CD4-positive, alpha-beta T cell treated with Interleukin-2 at 100 ng/mL for 4 hours (primary cell): ENCODE measurements at places on chromosomes 4 and X.

- no peak for DNase-seq
Observed at GRCh38 chrX:54922547-54922946, 1.9 kb downstream of the TRO start.

GRCh38 chr4:55904576-55904975, 44.2 kb upstream of the CEP135 start:
- DNase-seq: no peak

GRCh38 chrX:9482837-9483236, 18.0 kb downstream of the TBL1X start:
- no peak for DNase-seq

DNA sequence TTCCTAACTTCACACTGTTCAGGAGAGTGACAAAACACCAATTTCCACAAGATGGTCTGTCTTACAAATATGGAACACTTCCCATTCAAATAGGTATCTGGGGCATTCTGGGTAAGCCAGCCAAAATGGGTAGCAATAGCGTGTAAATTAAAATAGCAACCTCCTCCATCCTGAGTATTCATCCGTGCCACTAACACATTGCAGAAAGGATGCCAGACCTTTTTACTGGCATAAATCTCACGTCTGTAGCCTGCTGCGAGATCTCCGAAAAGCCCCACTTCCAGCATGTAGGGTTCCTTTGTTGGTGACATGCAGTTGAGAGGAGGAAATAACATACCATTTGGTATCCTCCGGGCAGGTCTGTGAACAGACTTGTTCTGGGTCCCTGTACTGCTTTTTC, 52.7 kb upstream of the RAI2 start:
- no peak for DNase-seq

GRCh38 chrX:110877326-110877725, 81.7 kb upstream of the CHRDL1 start:
- DNase-seq: no peak

DNA sequence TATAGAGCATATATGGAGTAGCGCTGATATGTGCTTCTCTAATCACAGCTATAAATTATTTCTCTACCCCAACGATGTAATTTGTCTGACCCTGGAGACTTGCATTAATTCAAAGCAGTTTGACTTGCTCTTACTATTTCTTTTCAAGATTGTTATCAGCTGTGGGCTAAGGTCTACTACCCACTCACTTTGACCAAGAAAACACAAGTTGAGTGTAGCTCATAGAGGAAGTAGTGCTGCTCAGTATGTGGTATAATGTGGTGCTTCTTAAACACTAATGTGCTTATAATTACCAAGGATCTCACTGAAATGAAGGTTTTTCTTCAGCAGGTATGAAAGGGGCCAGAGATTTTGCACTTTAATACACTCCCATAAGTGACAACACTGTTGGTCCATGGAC, 70.1 kb downstream of the INPP4B start:
- no peak for DNase-seq

GRCh38 chr4:116024954-116025708, 911.7 kb upstream of the NDST4 start:
- no peak for DNase-seq

- no peak for DNase-seq
Observed at GRCh38 chr4:105126311-105127169, 20.1 kb upstream of the TET2 start.

- no peak for DNase-seq
Observed at GRCh38 chr4:70062000-70062399, 11.8 kb downstream of the HTN1 start.

- DNase-seq: no peak
Observed at GRCh38 chrX:69110116-69110530, 55.1 kb downstream of the PJA1 start.

DNA sequence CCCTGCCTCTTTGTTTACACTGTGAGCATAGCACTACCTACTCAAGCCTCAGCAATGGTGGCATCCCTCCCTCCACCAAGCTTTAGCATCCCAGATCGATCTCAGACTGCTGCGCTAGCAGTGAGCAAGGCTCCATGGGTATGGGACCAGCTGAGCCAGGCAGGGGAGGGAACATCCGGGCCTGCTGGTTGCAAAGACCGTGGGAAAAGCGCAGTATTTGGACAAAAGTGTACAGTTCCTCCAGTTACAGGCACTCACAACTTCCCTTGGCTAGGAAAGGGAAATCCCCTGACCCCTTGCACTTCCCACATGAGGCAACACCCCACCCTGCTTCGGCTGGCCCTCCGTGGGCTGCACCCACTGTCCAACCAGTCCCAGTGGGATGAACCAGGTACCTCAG, 26.5 kb downstream of the EGF start:
- DNase-seq: no peak

DNA sequence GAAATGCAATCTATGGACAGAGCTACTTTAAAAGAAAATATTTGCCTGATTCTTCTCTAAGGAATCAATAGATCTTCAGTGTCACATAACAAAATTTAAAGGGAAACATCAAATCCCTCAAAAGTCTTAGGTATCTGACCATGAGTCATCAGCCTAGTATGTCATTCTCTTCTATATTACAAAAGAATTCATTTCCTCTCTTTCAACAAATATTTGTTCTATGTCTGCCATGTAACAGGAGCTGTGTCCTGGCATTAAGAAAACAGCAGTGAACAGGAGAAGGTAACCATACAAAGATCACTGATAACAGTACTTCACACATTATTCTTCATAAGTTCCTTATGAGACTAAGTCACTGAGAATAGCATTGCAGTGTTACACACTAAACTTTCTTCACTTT, 243.6 kb upstream of the DKK2 start:
- DNase-seq: no peak

- no peak for DNase-seq
Observed at GRCh38 chr4:140076307-140076706, 77.7 kb downstream of the MAML3 start.

- DNase-seq: no peak
Observed at GRCh38 chr4:72208421-72209075, 176.7 kb downstream of the NPFFR2 start.

DNA sequence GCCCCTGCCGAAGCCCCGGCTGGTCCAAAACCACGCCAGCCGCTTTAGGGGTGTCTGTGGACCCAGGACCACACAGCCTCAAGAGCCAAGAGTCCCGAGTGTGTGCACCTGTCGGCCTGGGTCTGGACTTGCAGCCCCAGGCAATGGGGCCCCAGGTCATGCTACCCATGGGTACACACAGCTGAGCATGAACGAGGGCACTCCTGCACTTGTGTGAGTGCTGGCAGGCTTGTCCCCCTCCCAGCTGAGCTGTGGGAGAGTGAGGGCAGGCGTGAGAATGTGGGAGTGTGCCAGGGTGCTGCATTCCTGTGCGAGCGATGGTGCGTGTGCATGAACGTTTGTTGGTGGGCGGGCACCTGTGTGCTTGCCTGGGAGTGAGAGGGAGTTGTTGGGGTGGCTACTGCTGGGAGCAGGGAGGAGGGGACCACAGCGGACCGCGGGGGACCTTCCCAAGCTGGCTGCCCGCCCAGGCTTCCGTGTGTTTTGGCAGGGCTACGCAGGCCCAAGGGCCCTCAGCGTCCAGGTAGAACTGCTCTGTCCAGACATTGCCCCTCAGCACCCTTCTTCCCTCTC, 30.8 kb downstream of the BLOC1S4 start:
- DNase-seq: no peak

- DNase-seq: no peak
Observed at GRCh38 chr4:186265683-186266652, at the start of gene F11. Gene F11, plus strand, starts transcription at chr4:186266189. Its CDS starts 948 bp downstream, at chr4:186267137.

- no peak for DNase-seq
Observed at GRCh38 chr4:78520808-78521226, 30.8 kb upstream of the ANXA3 start.

DNA sequence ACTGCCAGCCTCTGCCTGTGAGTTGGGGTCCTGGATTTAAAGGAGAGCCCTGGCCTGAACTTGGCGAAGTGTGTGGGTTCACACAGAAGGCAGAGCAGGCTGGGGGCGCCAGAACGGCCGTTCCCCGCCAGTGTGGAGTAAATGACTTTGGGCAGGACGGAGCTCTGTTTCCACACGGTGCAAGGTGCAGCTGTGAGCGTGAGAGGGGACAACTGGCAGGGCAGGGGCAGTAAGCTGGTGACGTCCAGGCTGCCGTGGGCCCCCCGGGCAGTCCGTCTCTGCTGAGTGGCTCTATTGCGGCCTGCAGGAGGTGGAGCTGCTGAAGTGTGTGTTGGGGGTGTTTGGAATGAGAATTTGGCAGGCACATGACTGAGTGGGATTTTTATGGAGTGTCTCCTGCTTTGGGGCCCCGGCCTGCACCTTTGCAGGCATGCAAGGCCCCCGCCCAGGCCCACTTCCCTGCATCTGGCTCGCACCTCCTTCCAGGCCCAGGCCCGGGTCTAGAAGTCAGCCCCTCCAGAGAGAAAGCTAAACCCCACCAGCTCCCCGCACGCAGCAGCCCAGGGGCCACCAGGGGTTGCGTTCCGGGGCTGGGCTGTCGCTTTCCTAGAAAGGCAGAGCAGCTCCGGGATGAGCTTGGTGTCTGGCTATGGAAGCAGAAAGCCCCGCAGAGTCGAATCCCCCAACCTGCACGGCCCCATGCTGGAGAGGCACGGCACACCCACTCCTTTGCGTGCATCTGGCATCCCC, 62.2 kb upstream of the GRPEL1 start:
- no peak for DNase-seq

DNA sequence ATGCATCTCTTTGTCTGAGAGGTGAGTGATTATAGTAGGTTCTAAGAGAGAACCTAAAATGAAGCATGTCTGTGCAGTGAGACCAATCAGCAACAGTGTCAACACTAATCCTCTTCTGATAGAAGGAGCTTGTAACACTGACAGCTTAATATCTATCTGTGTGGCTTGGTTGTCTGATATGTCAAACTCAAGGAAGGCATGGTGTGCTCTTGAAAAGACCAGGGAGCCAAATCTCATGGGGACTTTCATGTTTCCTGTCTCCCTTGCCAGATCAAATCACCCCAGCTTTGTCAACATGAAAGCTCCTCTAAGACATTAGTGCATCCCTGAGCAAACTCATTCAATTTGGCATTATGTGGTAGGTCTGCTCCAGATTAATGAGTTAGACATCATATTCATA, 95.4 kb downstream of the ANOS1 start:
- no peak for DNase-seq

DNA sequence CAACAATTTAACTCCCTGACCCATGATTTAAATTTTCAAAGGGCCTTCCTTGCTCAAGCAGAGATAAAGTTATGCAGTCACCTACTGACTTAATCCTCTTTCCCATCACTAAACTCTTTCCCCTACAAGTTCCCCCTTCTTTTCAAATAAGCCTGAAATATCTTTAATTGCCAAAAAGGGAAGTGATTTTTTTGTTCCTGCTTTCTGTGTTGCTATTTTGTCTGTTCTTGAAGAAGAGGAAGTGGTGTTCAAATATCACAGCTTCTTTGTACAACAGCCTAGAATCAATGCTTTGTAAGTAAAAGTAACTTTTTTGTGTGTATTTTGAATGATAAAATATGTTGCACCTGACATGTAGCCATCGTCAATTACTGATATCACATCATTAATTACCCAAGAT, 595.9 kb downstream of the CENPC start:
- no peak for DNase-seq

DNA sequence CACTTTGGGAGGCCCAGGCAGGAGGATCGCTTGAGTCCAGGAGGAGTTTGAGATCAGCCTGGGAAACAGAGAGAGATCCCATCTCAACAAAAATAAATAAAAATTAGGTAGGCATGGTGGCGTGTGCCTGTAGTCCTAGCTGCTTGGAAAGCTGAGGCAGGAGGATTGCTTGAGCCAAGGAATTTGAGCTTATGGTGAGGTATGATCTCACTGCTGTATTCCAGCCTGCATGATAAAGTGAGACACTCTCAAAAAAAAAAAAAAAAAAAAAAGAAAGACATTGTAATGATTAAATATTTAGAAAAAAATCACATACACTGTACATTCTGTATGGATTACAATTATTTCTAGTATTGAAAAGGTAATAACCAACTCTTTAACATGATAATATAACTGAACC, 87.1 kb downstream of the SLIT2 start:
- no peak for DNase-seq

GRCh38 chr4:121428721-121429120, 47.9 kb upstream of the QRFPR start:
- no peak for DNase-seq

DNA sequence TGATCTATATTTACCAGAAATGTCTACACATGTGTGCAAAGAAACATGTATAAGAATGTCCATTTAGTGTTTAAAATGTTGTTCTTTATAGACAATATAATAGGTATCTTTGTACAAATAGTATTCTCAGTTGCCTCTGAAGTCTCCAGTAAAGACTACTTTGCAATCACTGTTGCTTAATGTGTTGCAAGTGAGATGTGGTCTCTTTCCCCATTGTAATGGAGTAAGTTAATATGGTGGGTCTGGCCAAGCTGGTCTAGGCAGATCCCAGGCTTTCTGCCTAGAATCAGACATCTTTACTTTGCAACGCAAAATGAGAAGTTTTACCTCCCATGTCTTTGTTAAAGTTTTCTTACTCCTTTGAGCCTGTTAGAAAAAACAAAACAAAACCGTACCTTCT, 144.8 kb downstream of the GABRA3 start:
- DNase-seq: no peak

- DNase-seq: no peak
Observed at GRCh38 chrX:14243823-14244222, 214.1 kb upstream of the GEMIN8 start.

GRCh38 chrX:38880296-38880854, 79.1 kb downstream of the MID1IP1 start:
- DNase-seq: no peak

- DNase-seq: no peak
Observed at GRCh38 chrX:39238006-39238405, 436.7 kb downstream of the MID1IP1 start.

DNA sequence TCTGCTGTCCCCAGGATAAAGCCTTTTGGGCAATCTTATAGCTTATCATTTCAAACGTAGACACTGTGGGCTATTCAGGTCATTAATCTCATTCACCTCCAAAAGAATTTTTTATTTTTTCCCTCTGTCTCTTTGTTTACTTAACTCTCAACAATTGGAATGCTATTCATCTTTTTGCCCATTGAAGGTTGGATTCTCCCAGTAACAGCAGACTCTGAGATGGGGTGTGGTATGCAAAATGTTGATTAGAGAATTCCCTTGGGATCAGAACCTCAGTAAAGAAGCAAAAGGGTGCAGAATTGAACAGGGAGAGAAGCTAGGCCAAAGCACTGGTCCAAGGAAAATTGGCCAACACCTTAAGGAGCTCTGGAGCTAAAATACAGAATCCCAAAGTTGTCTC, 60.4 kb downstream of the CAMK2D start:
- no peak for DNase-seq
